ENCODE measurements at places on chromosomes 5 and 9. TPM values are rescaled to one million over a fixed set of nuclear protein-coding genes. Genes with fewer than 3 reads are reported as not detected.

Gene FGF1
- polyA plus RNA-seq = 19.2 TPM

Gene FBP2
- polyA plus RNA-seq = not detected

Gene TAS2R1
- polyA plus RNA-seq = 0.06 TPM

Gene LRRC26
- polyA plus RNA-seq = not detected

Gene PCDHA11
- polyA plus RNA-seq = not detected

Gene GRIA1
- polyA plus RNA-seq = 6.7 TPM

Gene TYRP1
- polyA plus RNA-seq = 0.10 TPM

Gene GZMA
- not detected for polyA plus RNA-seq

Gene SH3PXD2B
- 15.5 TPM for polyA plus RNA-seq

Gene TNFSF15
- polyA plus RNA-seq = 0.13 TPM

Gene CCDC171
- polyA plus RNA-seq = 0.39 TPM

Gene PRRT1B
- not detected for polyA plus RNA-seq

Gene F2RL1
- 0.15 TPM for polyA plus RNA-seq

Gene RASGRF2
- polyA plus RNA-seq = 0.85 TPM

Gene CNTFR
- polyA plus RNA-seq = 0.09 TPM

Gene SHISAL2B
- not detected for polyA plus RNA-seq

Gene SPEF2
- polyA plus RNA-seq = 5.8 TPM

Gene RANBP17
- 10.5 TPM for polyA plus RNA-seq

Gene PAPPA
- polyA plus RNA-seq = 39.9 TPM

Measured in BJ (cell line).